Cortex of kidney (tissue), 1 donor: ENCODE measurements at places on chromosomes 1 and 21.

DNA sequence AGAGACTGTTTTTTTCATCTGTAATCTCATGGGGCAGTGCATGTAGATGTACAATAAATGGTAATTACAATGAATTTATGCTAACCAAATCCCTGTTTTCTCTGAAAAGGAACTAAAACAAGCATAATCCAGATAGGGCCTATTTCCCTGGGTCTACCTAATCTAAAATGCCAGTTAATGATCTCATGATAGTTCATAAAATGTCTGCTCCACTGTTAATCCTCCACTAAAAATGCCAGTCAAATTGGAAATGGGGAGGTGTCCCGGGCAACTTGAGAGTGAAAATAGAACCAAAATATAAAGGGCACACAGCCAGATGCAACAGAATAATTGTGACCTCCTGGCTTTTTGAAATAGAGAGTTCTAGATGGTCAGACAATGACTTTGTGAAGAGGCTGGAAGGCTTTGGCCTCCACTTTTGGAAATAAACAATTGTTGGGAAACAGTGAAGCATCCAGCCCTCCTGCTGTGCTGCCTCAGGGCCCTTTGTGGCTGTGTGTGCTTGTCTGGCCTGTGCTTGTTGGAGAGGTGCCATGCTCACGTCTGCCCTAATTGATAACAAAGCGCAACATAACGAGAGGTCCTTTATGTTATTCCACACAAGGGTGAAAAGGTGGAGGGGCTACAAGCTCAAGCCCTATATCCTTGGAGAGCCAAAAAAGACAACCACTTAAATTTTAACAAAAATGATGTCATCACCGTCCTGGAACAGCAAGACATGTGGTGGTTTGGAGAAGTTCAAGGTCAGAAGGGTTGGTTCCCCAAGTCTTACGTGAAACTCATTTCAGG is 97.7 kb downstream of the ATP5PO start:
- DNase-seq, result no peak

DNA sequence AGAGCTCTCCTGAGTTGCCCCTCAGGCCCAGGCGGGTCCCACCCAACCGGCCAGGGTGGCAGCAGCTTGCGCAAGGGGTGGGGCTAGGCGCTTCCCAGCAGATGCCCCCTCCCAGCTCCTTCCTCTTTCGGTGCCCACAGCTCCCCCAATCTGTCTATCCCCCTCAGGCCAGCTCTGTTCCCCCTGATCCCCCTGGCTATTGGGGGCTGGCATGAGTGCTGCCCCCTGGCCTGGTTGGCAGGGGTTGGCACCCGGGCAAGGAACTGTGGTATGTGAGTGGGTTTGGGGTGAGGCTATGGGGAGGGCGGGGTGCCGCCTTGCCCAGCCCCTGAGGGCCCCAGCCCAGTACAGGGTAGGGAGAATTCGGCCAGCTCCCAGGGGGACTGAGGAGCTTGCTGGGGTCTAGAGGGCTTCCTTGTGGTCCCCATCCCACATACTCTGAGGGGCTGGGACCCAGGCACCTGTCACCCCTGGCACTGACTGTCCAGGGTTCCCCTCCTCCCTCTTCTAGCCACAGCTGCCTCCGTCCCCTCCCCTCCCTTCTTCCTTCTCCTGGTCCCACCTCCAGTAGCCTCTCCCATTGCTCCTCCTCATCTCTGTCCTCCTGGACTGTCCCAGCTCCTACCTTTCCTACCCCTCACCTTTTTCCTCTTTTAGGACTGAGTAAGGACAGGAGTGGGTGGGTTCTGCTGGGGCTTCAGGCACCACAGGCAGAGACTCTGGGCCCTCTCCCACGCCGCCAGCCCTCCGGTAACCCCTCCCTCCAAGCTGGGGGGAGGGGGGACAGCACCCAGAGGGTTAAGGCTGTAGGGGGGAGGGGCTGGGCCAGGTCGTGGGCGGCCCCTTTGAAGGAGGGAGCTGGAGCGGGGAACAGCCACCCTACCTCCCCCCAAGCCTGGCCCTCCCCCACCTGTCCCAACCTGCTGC is 5.7 kb downstream of the ZBTB7B start:
- DNase-seq, result no peak

DNA sequence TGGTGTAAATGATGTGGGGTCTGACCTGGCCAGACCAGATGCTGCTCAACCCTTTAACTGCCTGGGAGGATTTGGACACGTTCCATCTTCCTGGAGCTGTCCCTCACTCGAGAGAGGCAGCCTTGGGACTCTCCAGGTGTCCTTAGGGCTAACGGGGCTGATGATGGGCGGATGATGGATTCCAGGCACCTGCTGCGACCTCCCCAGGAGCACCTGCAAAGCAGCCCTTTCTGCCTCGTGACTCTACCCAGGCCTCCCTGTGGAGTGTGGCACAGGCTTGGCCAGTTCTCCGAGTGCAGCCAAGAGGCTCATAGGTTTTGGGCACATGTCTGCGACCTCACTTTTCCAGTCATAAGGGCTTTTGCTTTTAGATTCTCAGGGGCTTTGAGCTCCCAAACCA is 12.3 kb upstream of the TRIM17 start:
- DNase-seq, result no peak

DNA sequence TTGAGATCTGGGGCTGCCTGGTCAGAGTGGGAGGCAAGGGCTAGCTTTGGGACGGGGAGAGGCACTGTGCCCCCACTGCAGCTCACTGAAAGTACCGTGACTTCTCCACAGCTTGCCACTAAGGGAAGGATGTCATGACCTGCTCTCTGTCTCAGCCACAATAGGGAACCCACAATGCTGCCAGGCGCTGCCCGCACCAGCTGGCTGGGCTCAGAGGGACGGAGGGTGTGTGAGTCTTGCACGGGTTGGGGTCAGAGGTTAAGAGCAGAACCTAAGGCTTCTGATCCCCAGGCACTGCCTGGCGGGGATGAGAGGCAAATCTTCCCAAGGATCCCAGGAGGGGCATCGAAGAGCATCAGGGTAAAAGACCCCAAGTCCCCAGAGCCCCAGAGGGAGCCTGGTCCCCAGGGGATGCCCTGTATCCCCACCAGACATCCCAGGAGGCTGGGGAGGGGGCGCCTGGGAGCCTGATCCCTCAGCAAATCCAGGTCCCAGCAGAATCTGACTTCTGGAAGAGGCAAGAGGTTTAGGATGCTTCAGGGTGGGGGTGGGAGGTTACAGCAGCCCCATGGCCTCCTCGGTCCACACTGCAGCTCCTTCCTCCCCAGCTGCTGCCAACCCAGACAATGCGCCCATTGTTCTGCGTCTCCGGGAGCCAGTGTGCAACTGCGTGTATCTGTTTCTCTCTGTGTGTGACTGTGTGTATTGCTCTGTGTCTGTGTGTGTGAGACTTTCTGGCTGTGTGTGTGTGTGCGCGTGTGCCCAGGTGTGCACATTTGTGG is 2.0 kb upstream of the MARCKSL1 start:
- no peak for DNase-seq

GRCh38 chr1:173997791-173998190 is 24.4 kb downstream of the RC3H1 start:
- DNase-seq, result no peak

- no peak for DNase-seq
Measured at GRCh38 chr1:32125313-32125712, 17.5 kb downstream of the KPNA6 start.

DNA sequence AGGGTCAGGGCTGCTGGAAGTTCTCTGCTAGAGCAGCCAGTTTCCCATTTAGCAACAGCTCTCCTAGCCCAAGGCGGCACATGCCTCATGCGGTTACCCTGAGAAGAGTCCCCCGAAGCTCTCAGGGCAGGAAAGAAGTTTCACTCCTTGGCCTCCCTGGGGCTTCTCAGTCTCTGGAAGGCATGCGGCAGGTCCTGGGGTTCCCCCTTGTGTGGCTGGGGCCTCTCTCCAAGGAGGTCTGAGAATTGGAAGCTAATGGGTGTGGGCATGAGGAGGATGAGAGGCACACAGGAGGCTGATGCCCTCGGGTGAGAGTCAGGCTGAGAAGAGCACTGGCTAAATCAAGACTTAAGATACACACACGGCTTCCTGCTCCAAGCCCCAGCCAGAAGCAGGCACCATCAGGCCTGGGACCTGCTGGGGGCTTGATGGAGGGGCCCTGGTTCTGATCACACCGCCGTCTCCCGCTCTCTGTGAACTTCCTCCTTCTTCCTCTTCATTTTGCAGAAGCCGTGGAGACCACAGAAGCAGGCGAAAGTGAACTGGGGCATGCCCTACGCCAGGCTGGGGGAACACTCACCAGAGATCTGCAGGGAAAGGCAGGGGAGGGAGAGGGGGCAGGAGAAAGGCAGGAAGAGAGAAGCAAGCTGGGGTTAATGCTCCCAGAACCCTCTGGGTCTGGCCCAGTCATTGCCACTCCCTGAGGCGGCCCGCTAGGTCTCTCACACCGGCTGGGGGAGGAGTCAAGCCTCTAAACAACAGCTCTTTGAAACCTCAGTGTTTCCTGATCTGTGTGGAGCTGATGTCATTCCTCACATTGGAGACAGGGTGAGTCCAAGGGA is 15.1 kb downstream of the BLACAT1 start:
- DNase-seq, result no peak

GRCh38 chr1:243325305-243325890 is 69.6 kb downstream of the SDCCAG8 start:
- no peak for DNase-seq
